ENCODE measurements at places on chromosomes 13 and 19.

- no peak for DNase-seq
Observed at GRCh38 chr13:50236898-50237318, 221.7 kb downstream of the KCNRG start.

DNA sequence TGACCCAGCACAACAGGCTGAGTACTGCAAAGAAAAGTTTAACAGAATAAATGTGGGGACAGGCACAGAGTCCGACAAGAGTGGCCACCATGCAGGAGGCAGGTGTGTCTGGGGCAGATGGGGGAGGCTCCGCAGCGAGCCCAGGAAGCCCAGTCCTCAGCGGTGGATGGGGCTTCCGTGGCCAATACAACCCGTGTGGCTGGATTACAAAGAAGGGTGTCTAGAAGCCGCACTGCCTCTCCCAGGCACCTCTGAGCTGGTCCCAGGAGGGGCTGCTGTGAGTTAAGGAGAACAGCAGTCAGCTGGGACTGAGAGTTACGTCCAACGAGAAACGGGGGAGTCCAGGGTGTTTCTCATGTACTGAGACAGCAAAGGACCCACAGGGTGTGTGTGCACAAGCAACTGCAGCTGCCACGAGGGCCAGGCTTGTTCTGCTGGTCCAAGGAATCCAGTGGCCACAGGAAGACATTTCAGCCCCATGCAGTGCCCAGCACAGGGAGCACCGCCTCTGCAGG, 70.2 kb downstream of the SPACA7 start:
- no peak for DNase-seq

GRCh38 chr13:26310003-26310402, 56.1 kb downstream of the CDK8 start:
- DNase-seq: no peak

- no peak for DNase-seq
Observed at GRCh38 chr13:51557875-51558612, 26.2 kb upstream of the WDFY2 start.

DNA sequence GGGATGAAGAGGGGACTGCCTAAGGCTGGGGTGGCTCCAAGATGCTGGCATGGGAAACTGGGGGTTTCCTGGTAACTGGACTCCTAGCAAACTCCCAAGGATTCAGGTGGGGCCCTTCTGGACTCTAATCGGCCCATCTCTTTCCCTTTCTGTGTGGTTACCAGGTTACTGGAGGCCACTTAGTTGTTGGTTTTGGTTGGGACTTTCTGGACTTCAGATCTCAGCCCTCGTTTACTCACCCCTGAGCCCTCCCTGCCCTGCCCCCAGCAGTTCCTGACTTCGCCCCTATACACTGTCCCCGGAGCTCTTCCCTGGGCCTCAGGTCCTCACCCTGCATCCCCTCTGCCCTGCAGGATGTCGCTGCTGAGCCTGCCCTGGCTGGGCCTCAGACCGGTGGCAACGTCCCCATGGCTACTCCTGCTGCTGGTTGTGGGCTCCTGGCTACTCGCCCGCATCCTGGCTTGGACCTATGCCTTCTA, 328 bp downstream of the CYP4F12 start:
- no peak for DNase-seq

DNA sequence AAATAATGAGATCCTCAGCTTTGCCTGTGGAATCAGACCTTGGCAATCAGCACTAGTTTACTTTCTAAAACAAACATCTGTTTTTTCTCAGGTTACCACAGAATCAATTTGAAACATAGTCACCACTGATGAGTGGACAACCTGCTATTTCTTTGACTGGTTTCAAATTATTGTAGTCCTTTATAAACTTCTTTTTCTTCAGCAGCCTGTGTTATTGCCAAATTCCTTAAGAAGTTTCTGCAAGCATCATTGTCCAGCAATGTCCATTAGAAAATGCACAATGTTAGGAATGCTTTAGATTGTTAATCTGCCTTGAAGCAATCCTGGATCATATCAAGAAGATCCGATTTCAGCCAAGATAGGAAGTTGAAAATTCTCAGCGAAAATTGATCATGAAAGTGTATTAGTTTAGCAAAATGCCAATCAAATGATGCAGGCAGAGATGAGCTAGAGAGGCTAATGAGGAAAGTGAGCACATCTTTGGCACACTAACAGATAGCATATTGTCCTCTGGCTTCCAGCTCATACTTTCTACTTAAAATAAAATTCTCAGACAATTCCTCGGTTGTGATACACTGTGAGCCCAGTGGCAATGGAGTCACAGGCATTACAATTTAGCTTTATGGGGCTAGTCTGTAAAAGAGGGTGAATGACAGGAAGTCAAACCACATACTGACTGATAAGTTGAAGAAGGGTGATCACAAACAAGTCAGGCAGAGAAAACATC, 270.6 kb downstream of the SLITRK6 start:
- DNase-seq: no peak

GRCh38 chr13:20823071-20823470, 49.3 kb upstream of the EEF1AKMT1 start:
- DNase-seq: no peak

DNA sequence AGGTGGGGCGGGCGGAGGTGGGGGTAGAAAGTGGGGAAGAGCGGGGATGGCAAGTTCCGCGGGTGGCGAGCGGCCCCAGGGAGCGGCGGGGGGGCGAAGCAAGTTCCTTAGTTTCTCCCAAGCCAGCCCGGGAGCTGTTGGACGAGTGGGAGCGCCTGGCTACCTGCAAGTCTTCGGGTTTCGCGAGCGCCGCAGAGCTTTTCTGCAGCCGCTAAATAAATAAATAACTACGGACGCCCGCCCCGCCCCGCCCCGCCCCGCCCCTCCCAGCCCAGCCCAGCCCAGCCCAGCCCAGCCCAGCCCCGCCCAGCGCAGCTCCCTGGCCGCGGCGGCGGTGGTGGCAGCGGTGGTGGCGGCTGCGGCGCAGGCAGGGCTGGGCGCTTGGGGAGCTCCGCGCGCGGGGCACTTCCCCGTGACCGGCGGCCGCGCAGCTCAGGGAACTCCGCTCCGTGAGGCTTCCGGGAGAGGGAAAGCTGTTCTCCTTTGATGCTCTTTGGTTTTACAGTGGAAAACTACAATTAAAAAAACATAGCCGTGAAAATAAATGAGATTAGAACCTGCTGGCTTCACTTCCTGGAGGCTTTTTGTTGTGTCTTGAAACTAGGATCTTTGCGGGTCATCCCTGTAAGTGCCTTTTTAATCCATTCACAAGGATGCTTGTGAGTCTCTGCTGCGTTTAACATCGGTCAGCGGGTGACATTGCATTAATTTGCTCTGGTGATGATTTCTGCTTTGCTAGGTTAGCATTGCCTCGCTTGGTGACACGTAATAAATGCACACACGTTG, at the start of gene UBE2L5:
UBE2L5 (plus strand) TSS at position 440 of the 786 bp plus-strand sequence. CDS start 5,498 bp downstream, outside the sequence.
- peak; percentile 23 for DNase-seq

DNA sequence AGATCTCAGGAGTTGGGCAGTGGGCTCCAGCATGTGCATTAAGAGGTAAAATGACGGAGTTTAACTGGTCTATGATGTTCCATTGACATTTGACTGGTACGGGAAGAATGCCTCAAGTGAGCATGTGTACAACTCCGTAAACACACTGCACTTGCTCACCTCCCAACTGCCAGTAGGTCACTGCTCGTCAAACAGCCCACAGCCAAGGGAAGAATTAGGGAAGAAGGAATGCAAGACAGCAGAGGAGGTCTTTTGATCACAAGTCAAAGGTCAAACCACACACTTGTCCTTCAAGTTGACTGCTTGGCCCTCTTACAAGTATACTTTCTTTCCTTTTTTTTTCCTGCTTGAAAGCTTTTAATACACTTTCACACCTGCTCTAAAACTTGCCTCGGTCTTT, 236.7 kb downstream of the B3GLCT start:
- no peak for DNase-seq

- DNase-seq: no peak
Observed at GRCh38 chr13:43631106-43631505, 155.7 kb downstream of the ENOX1 start.

DNA sequence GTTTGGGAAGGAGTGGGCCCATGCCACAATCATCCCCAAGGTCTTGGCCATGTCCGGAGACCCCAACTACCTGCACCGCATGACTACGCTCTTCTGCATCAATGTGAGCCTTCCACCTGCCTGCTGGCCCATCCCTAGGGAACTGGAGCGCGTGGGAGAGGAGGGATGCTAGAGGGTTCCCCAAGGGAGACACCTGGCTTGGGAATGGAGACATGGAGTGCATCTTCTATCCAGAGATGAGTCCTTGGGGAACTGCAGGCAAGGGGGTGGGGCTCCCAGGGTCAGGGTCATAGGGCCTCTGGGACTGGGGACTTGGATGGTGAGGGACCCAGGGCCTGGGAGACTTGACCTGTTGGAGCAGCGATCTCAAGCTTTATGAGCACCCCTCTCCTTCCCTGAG, 31.2 kb downstream of the PPP2R1A start:
- DNase-seq: no peak

- DNase-seq: no peak
Observed at GRCh38 chr13:100545684-100546061, 42.9 kb downstream of the GGACT start.

- no peak for DNase-seq
Observed at GRCh38 chr19:46839752-46840497, 10.7 kb downstream of the AP2S1 start.

DNA sequence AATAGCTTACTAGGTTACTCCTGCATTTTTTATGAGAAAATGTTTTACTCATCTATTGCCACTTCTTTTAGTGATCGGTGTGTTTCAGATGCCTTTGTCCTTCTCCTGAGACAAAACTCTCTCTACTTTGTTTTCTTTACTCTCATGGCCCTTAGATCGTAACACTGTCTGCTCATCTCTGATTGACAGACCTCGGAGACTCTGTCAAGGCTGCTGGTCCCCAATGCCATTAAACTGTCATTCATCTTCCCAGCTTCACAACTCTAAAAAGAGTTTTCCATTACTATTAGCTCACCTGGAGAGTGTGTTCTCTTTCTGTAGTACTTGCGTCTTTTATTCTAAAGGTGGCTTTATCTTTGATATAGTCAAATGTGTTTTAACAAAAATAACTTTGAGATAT, 765.2 kb downstream of the SLITRK1 start:
- DNase-seq: no peak

GRCh38 chr13:58329746-58330145, 698.2 kb downstream of the PCDH17 start:
- DNase-seq: no peak

DNA sequence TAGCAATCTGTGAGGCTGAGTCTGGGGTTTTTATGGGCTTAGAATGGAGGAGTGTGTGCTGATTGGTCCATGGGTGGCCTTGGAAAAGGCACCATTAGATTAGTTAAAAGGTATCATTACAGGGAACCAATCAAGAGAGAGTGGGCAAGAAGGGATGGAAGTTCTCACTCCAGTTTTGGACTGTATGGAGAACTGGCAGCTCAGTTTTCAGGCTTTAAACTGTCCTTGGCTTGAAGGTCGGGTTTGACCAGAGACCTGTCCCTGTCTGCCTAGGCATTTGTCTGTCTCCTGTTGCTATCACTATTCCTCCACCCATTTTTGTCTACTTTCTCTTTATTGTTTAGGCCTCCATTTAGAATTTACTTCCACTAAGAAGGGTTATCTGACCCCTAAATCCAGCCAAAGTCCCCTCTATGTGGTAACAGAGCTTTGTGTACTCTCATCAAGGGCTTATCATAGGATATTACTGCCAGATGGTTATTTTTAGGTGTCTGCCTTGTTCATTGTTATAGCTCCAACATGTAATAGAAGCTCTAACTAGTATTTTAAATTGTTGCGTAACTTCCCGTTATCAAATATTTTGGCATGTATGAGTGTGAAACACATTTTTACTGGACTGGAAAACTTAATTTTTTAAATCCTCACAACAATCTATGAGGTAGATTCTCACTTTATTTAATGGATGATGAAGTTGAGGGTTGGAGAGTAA, 133.3 kb upstream of the SLC10A2 start:
- DNase-seq: no peak

All from stimulated activated CD8-positive, alpha-beta memory T cell treated with anti-CD3 and anti-CD28 coated beads, Interleukin-4, amount 100 ng/mL, for 4 hours (primary cell).